Glutamatergic neuron (in vitro differentiated cells): ENCODE measurements at places on chromosomes 7 and 10.

DNA sequence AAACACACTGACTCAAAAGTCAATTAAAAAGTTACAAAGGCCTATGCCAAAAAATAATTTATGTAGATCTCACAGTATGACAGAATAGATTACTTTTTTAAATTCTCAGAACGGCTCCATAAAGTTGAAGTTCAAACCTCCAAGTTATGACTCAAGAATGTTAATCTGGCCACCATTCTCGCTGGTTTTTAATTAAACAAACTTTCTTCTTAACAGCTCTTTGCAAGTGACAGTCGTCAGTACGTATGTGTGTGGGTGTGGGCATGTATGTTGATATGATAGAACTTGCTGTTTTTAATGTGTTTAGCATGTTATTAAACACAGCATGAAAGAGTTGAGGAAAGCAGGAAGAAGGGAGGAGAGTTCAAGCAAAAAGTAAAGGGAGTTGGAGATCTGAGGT, 18.5 kb downstream of the PRKCQ start:
- DNase-seq: no peak
- no peak overlapping the region for H3K27ac ChIP-seq
- H3K36me3 ChIP-seq: no peaks in the 10 kb centered on the region
- peaks cover 21% of the 10 kb centered on the region for H3K4me1 ChIP-seq
- no peak overlapping the region for H3K4me3 ChIP-seq

GRCh38 chr10:122486406-122487080, 25.2 kb downstream of the HTRA1 start:
- H3K27me3 ChIP-seq: no peaks in the 10 kb centered on the region
- peaks cover 4% of the 10 kb centered on the region for H3K36me3 ChIP-seq
- no peak for DNase-seq
- H3K27ac ChIP-seq: no peak overlapping the region
- no peak overlapping the region for H3K4me3 ChIP-seq
- peaks cover 6% of the 10 kb centered on the region for H3K4me1 ChIP-seq

DNA sequence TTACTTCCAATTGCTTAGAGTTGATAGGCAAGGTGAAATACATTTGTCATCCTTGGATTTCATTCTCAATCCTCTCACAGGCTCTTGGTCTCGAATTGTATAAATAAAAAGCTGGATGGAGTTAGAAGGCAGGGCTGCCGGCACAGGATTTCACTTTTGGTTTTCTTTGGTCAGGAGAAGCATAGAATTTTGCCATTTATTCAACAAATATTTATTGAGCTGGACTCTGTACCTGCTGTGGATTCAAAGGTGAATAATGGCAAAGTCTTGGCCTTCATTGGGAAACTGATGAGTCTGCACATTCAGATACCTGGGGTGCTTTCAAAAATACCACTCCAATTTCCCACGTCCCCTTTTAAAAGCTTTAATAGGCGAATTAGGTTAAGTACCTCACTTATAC, 49.7 kb downstream of the PDK4 start:
- H3K4me1 ChIP-seq: peaks cover 8% of the 10 kb centered on the region
- DNase-seq: no peak
- H3K36me3 ChIP-seq: no peaks in the 10 kb centered on the region

- no peak for DNase-seq
- peaks cover 4% of the 10 kb centered on the region for H3K27me3 ChIP-seq
- H3K4me1 ChIP-seq: no peaks in the 10 kb centered on the region
- H3K4me3 ChIP-seq: no peak overlapping the region
Observed at GRCh38 chr7:5183899-5184298, 6.1 kb upstream of the WIPI2 start.

DNA sequence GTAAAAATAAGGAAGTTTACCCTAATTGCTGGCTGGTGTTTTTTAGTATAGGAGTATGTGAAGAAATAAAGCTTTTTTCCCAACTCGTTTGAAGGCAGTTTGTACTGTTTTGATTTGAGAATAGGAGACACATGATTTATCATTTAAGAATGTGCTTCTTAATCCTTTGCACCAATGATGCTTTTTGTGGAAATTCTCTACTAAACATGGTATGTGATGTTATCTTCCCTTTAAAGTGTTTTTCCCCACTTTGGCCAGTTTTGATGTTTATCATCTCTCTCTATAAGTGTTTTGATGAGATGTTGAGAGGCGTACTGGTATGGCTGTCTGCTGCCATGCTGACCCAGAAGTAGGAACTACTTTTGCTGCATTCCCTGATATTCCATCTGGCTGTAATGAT, 85.1 kb downstream of the SUGCT start:
- no peaks in the 10 kb centered on the region for H3K4me1 ChIP-seq
- no peak for DNase-seq
- no peak overlapping the region for H3K4me3 ChIP-seq
- no peaks in the 10 kb centered on the region for H3K36me3 ChIP-seq
- H3K27me3 ChIP-seq: no peaks in the 10 kb centered on the region

DNA sequence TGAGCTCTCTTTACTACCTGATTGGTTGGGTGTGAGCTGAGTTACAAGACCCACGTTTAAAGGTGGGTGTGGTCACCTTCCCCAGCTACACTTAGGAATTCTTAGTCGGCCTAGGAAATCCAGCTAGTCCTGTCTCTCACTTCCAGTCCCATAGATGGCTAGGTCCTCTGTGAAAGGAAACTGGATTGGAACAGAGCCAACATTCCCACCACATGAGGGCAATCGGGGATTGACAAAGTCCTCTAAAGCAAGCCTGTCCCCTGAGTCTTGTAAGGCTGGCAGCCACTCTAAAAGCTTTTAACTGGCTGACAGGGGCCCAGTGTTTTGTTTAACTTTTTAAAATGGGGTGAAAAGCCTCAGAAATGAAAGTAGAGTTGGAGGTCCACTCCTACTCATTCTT, 15.1 kb upstream of the CROT start:
- H3K27ac ChIP-seq: no peak overlapping the region
- H3K27me3 ChIP-seq: peaks cover 3% of the 10 kb centered on the region
- no peaks in the 10 kb centered on the region for H3K4me1 ChIP-seq
- no peak for DNase-seq
- H3K36me3 ChIP-seq: peaks cover 30% of the 10 kb centered on the region

DNA sequence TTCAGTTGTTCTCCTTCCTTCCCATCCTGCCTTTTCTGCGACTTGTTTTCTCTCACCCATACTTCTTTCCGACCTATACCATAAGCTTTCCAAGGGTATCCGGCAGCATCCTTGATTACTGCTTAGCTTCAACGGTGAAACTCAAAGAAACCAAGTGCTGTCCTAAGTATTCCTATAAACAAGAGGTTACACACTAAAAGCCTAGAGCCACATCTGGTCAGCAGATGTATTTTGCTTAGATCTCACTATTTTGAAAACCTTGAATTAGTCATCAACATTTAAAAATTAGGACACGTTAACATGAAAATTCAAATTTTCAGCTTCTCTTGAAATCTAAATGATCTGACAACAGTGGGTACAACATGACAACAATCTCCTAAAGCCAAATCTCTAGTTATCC, 20.0 kb downstream of the ARHGAP21 start:
- H3K4me1 ChIP-seq: peaks cover 22% of the 10 kb centered on the region
- H3K36me3 ChIP-seq: no peaks in the 10 kb centered on the region
- no peak overlapping the region for H3K27ac ChIP-seq
- no peak overlapping the region for H3K4me3 ChIP-seq
- no peaks in the 10 kb centered on the region for H3K27me3 ChIP-seq

- no peaks in the 10 kb centered on the region for H3K4me1 ChIP-seq
- no peaks in the 10 kb centered on the region for H3K27me3 ChIP-seq
- H3K36me3 ChIP-seq: peaks cover 5% of the 10 kb centered on the region
- H3K4me3 ChIP-seq: no peak overlapping the region
- no peak overlapping the region for H3K27ac ChIP-seq
Observed at GRCh38 chr7:108167460-108167859, 37.3 kb upstream of the LAMB4 start.

DNA sequence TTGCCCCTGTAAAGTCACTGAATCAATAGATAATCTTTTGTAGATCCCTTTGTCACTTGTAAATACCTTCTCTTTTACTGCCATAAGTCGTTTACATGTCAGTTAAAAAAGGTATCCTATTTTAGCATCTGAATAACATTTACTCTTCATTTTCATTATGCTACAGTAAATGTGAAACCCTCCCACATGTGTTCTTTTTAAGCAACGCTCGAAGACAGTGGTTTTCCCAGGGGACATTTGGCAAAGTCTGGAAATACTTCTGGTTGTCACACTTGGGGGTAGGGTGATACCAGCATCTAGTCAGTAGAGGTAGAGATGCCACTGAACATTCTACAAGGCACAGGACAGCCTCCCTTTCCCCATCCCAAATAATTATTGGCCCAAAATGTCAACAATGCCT, 23.7 kb downstream of the ATAD1 start:
- peaks cover 7% of the 10 kb centered on the region for H3K36me3 ChIP-seq

DNA sequence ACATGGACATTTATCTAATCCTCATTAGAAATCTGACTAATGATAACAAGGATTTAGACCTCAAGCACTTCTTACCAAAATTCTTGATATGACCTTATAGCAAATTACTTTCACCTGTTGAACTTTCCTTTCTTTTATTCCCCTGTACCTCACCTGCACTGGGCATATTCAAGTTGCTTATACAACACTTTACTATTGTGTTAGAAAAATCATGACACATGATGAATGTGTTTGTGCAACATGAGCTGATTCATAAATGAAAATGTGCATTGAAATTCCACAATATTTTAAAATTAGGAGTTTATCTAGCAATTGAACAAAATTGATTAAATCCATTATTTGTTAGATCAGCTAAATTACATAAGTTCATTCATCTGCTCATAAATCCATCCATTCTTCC, 160.6 kb downstream of the CFTR start:
- H3K36me3 ChIP-seq: no peaks in the 10 kb centered on the region
- H3K4me1 ChIP-seq: no peaks in the 10 kb centered on the region
- no peak overlapping the region for H3K27ac ChIP-seq
- no peaks in the 10 kb centered on the region for H3K27me3 ChIP-seq
- DNase-seq: no peak
- no peak overlapping the region for H3K4me3 ChIP-seq

DNA sequence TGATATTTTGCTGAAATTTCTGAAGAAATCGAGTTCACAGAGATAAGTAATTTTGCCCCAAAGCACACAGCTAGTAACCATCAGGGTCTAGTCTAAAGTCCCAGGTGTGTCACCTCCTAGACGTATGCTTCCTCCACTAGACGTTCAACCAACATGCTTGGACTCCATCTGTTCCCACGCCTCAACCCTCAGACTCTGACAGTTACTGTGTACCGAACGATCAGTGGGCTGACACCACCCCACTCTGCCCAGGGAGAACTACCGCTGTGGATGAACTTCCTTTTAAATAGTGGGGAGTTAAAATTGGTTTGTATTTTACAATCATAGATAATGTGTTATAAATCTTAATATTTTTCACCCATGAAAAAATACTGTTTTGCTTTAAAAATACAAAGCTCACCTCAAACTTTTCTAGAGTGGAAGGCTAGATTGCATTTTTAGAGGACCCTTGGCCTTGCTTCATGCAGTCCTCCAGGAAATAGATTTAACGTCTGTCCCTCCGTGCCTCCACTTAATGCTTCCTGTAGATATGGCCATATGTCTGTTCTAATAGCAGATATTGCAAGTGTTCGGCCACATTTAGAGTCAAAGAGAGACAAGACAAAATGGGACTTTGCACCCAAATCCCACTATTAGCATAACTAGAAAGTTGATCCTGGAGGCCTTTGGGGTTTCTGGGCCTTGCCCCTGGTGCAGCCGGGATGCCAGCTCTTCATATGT, 91.4 kb upstream of the ZPBP start:
- H3K4me1 ChIP-seq: no peaks in the 10 kb centered on the region
- no peaks in the 10 kb centered on the region for H3K27me3 ChIP-seq
- H3K27ac ChIP-seq: no peak overlapping the region
- H3K36me3 ChIP-seq: no peaks in the 10 kb centered on the region
- H3K4me3 ChIP-seq: no peak overlapping the region

- no peak overlapping the region for H3K4me3 ChIP-seq
- no peaks in the 10 kb centered on the region for H3K27me3 ChIP-seq
- H3K36me3 ChIP-seq: no peaks in the 10 kb centered on the region
- no peak for DNase-seq
- no peaks in the 10 kb centered on the region for H3K4me1 ChIP-seq
Observed at GRCh38 chr7:90061077-90061476, 93.2 kb upstream of the STEAP1 start.

GRCh38 chr10:62049624-62050345, 148.3 kb downstream of the ARID5B start:
- H3K27ac ChIP-seq: peak overlapping the region; percentile 35
- peaks cover 37% of the 10 kb centered on the region for H3K4me1 ChIP-seq
- H3K4me3 ChIP-seq: peak overlapping the region; percentile 63
- no peak for DNase-seq
